SW480 (cell line): ENCODE measurements at places on chromosomes 7 and 10.

DNA sequence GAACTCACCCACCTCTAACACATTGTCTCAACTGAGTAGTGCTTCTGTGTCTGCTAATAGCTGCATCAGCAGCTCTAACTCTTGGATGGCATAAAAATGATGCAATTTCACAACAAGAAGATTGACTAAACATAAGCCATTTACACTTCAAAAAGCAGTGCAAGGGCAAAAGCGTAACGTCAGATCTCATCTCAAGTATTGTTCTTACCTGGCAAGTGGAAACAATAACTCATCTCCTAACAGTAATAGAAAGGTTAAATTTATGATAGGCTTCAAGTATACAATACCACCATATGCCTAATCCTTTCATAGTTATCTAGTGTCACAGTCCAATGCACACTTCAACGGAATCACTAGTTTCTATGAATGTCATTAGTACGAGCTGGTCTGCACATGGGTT lies 14.8 kb downstream of the TPK1 start:
- no peak for DNase-seq

DNA sequence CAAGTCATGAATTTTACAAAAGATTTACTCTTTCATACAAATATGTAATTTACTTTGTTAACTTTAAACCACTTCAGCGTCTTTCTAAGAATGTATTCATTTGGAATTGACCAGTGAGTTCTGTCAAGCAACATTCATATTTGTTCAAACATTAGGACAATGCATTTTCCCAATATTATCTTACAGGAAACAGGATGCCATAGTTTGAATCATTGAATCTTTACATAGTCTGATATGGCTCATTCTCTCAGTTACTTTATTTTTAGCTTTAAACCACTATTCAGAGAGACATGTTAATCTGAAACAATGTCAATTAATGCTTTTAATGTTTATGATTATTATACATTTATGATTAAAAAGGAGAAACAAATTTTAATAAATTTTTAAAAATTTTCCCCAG lies 21.1 kb upstream of the MEOX2 start:
- DNase-seq = no peak

DNA sequence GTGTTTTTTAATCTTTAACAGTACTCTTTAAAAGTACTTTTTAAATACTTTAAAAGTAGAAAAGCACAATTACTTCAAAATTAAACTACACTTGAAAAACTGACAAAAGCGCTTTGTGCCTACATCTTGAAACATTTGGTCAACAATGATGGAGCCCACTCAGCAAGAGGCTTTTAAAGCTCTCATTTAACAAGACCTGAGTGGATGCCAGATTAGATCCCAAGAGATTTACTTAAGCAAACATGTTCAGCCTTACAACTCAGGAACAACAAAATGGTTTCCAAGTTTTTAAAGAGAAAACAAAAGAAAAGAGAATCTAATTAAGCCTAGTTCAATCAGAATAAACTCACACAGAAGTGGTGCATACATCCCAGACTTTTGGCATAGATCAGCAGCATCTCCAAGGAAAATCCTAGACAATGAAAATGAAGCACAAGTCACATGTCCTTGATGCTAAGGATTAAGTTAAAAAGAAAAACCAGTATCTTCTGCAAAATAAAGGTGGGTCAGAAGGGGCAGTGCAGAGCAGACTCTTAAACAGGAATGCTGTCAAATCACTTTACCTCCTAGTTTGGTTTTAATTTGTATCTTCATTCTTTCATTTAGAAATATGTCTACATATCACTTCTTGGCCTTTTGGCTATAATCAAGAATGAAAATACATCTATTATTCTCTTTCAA lies 26.2 kb downstream of the HIBADH start:
- DNase-seq = no peak

- DNase-seq = peak; percentile 85
These were observed 49.9 kb downstream of the DNAJC1 start for GRCh38 chr10:21953585-21954057.

DNA sequence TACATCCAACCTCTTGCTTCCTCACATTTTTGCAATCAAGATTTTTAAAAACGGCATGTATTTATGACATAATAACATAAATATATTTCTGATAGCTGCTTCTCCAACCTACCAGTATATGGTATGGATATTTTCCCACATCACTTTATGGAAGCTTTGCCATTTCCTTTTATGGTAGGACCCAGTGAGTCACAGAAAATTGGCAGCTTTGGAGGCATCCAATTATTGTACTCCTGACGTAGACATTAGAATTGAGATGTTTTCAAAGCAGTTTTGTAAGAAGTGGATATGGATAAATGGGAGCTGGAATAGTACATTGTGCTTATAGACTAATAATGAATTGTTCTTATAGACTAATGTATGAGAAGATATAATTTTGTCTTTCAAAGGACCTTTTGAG lies 23.8 kb upstream of the BICC1 start:
- no peak for DNase-seq

DNA sequence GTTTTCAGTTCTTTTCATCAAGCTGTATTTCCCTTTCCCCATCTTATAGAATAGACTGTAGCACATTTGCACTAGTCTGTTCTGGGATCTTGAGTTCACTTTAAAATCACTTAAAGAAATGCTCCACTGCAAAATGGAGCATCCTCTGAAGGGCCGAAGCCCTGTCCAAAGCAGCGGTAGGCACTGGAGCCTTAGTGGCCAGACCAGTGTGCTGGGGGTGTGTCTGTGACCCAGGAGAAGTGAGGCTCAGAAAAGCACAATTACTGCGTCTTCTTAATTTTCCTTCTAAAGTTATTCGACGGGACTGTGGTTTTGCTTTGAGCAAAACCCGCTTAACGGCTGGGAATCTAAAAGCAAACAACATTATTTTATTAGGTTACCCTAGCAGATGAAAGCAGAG lies 205.7 kb downstream of the SLC25A13 start:
- DNase-seq = no peak
